ENCODE measurements at places on chromosomes 11 and 22. TPM values are rescaled to one million over a fixed set of nuclear protein-coding genes. Genes with fewer than 3 reads are reported as not detected.

DNA sequence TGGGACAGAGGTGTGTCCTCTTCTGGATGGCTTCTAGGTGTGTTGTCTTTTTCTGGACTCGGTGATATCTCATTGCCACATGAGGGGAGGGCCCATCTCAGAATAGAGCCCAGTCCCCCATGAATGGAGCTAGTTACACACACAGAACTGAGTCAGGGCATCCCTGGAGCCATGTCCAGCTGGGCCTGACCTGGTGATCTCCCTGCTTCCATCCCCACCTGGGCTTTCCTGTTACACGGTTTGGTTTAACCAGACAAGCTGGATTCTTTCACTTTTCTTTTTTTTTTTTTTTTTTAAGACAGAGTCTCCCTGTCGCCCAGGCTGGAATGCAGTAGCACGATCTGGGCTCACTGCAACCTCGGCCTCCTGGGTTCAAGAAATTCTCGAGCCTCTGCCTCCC, 6.1 kb upstream of the A4GALT start:
- no peaks in the 10 kb centered on the region for H3K4me1 ChIP-seq
- no peak for DNase-seq
- no peaks in the 10 kb centered on the region for H3K27me3 ChIP-seq
- no peak overlapping the region for H3K4me3 ChIP-seq
- no peak overlapping the region for H3K27ac ChIP-seq

- H3K4me3 ChIP-seq = no peak overlapping the region
- H3K27me3 ChIP-seq = no peaks in the 10 kb centered on the region
- H3K36me3 ChIP-seq = no peaks in the 10 kb centered on the region
- no peak for DNase-seq
These were observed 66.4 kb downstream of the CD82 start for GRCh38 chr11:44631831-44632230.

DNA sequence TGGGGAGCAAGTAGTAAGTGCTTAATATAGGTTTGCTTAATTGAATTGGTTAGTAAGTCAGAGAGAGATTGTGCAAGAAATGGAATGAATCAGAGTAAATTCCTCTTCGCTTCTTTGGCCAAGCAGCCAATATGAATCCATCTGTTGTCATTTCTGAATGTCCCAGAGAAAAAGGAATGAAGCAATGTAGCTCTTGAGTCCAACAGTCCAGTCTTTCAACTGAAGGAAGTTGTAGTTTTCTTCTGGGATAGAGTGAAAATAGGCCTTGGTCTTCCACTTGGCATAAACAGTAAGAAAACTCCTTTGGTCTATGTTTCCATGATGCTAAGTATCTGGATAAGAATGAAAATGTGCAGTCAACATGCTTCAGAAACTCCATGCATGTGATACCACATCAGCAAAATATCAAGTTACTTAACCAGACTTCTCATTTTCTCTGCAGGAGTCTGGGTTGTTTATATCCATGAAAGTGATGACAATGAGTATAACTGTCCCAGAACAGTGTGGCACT, 1.8 kb upstream of the FIBIN start:
- DNase-seq = no peak
- no peaks in the 10 kb centered on the region for H3K36me3 ChIP-seq
- no peaks in the 10 kb centered on the region for H3K4me1 ChIP-seq
- no peak overlapping the region for H3K4me3 ChIP-seq
- no peaks in the 10 kb centered on the region for H3K27me3 ChIP-seq

DNA sequence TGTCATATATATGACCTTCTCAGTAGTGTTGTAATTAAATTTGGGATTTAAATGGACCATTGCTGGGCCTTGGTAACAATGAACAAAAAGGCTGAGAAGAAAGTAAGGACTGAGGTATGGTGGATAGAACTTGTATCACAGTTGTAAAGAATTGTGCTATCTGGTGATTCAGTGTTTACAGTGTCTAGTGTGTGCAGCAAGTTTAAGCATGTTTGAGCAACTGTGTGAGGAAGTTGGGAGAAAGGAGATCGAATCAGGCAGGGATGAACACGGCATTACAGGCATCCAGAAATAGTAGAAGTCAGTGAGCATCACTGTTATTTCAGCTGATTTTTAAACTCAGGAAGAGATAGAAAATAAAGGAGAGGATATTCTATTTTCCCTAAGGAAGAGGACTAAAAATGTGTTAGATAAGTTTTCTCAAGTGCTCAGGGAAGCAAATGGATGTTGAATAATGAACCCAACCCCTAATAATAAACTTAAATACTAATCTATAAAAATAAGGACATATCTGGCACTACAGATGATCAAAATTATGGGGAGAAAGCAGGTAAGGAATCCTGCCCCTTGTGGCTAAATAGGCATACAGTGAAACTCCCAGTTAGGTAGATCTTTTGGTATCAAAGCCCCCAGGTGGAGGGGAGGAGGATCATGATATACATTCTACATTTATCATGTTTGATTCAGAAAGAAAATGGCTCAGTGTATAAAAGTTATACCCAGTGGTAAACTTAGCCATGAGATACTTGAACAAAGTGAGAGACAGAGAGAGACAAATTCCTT, 361.0 kb upstream of the ANO3 start:
- H3K4me1 ChIP-seq = no peaks in the 10 kb centered on the region
- no peak for DNase-seq
- H3K36me3 ChIP-seq = no peaks in the 10 kb centered on the region

DNA sequence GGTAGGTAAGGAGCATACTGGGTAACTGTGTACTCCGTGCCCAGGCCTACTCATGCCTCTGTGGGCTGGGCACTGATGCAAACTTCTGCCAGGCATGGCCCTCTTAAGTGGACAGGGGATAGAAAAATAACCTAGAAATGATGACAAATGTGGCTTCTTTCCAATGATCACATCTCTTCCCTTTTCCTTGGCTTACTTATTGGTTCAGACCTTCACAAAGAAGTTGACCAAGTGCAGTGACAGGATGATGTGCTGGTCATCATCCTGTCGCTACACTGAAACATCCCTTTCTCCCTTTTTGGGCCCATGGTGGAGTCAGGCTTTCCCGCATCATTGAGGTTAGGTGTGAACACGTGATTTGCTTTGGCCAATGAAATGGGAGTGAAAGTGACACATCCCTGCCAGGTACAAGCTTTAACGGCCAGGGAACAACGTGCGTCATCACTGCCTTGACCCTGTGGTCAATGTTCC, 31.8 kb upstream of the APOBEC3A start:
- H3K36me3 ChIP-seq = no peaks in the 10 kb centered on the region
- H3K27me3 ChIP-seq = no peaks in the 10 kb centered on the region
- H3K4me1 ChIP-seq = no peaks in the 10 kb centered on the region
- no peak overlapping the region for H3K27ac ChIP-seq

DNA sequence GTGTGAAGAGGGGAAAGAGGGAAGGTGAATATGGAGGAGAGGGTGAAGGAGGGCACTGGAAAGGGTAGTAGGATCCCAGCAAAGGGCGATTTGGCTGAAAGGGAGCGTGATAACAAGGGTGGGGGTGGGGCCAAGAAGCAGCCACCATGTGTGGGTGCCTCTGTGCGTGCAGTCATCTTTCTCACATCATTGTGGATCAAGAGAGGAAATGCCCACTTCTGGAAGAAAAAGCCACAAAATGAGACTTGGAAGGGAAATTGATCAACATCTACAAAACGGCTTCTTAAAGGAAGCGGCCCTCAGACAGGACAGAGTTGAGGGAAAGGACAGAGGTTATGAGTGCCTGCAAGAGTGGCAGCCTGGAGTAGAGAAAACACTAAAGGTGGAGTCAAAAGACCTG, 1.2 kb upstream of the CXCR5 start:
- H3K27me3 ChIP-seq = no peaks in the 10 kb centered on the region
- H3K36me3 ChIP-seq = no peaks in the 10 kb centered on the region
- no peak for DNase-seq
- peak overlapping the region; percentile 64 for H3K27ac ChIP-seq

Gene CNGA4
- polyA plus RNA-seq = not detected

DNA sequence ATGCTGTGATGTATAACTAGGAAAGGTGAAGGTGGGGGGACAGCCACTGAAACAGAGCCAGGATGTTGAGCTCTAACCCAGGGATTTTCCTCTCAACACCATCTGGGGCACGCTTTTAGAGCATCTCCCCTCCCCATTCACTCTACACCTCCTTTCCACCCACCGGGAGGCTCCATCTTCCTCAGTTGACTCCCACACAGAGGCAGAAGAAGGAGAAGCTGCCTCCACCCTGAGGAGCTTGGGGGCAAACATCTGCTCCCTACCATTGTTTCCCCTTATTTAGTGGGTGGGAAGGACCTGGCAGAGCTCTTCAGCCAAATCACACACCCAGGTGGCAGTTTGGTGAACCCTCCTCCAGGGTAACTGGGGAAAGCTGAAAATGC, 50.0 kb upstream of the ADA2 start:
- no peak overlapping the region for H3K27ac ChIP-seq
- no peak for DNase-seq
- no peaks in the 10 kb centered on the region for H3K27me3 ChIP-seq
- peaks cover 17% of the 10 kb centered on the region for H3K4me1 ChIP-seq
- no peak overlapping the region for H3K4me3 ChIP-seq

Data from CD4-positive, alpha-beta memory T cell (primary cell).